Naive thymus-derived CD8-positive, alpha-beta T cell (primary cell): ENCODE measurements at places on chromosomes 16 and 17. TPM values are rescaled to one million over a fixed set of nuclear protein-coding genes. Genes with fewer than 3 reads are reported as not detected.

The PRAC2 gene
- polyA plus RNA-seq = not detected

The MYL4 gene
- not detected for polyA plus RNA-seq

The C1QTNF8 gene
- polyA plus RNA-seq = not detected

The IL32 gene
- polyA plus RNA-seq = 2,118 TPM

The ZPBP2 gene
- not detected for polyA plus RNA-seq

The TNS4 gene
- not detected for polyA plus RNA-seq

The SPN gene
- polyA plus RNA-seq = 124 TPM

The TBC1D3I gene
- polyA plus RNA-seq = not detected

The TP53TG3F gene
- not detected for polyA plus RNA-seq

DNA sequence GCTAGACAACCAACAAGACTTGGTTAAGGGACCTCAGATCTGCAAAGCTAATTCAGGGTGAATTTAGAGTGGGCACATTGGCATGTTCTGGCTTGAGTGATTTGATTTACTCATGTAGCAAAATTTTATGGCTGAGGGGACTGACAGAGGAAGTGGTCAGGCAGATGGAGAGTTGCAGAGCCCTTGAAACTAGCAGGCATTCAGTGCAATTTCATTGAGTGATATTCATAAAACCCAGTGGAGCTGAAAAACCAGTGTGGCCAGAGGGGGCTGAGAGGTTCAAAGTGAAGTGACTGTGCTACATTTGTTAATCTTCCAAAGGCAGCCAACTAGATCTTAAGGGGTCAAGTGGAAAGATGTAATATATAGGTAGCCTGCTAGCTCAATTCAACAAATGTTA, 2.2 kb upstream of the TMEM94 start:
- H3K36me3 ChIP-seq = no peaks in the 10 kb centered on the region
- peaks cover 27% of the 10 kb centered on the region for H3K4me1 ChIP-seq
- H3K27me3 ChIP-seq = no peaks in the 10 kb centered on the region
- H3K27ac ChIP-seq = no peak overlapping the region
- H3K4me3 ChIP-seq = no peak overlapping the region

GRCh38 chr17:78820841-78821240, 19.8 kb downstream of the USP36 start:
- H3K4me3 ChIP-seq = peak overlapping the region; percentile 49
- no peaks in the 10 kb centered on the region for H3K27me3 ChIP-seq
- peak overlapping the region; percentile 91 for H3K27ac ChIP-seq
- peaks cover 72% of the 10 kb centered on the region for H3K4me1 ChIP-seq

DNA sequence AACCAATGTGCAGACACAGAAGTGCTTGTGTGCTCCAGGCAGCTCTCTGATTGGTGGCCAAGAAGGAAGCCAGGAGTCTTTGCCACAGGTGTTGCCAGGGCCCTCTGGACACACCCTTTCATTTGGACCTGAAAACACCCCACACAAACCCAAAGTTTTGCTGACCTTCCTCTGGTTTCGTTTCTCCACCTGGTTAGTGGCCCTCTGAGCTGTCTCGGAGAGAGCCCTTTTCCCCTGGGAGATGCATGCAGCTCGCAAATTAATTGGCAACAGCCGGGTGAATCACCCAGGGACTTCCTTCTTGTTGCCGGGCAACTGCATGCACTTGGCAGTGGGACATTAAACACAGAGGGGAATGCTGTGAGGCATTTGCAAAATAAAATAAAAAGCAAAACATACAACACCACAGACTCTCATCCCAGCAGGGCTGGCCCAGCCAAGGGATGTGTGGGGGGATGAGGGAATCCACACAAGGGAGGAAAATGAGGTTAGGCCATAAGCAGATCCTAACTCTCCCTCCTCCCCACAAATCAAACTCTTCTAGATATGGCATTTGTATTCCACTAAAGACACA, 286.6 kb downstream of the SOX9 start:
- no peak for DNase-seq
- H3K36me3 ChIP-seq = no peaks in the 10 kb centered on the region
- H3K27me3 ChIP-seq = peaks cover 11% of the 10 kb centered on the region
- H3K27ac ChIP-seq = no peak overlapping the region

DNA sequence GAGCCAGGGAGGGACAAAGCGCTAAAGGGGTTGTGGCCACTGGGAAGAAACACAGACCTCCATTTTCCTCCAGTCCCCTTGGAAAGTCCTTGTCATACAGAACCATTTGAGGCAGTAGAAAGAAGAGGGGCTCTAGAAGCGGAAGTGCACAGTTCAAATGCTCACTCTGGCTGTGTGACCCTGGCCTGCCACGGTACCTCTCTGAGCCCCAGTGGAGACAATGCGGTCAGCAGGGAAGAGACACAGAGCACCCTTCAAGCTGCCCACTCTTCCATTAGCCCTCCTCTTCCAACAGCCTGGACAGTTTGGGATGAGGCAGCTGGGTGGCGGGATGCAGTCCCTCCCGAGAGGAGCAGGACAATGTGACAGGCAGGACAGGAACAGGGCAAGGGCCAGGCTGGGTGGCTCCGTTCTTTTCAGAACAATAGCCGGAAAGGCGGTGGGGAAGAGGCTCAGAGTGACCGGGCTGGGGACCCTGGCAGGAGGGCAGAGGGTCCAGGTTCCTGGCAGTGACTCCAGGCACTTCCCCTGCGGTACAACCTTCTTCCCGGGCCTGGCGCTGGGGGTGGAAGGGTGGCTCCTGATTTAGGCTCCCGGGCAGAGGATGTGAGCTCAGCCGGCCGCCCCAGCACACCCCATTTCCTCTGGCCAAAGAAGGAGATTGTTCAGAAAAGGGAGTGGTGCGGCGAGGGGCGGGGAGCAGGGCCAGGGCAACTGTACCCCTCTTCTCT, 5.6 kb downstream of the CASKIN2 start:
- no peaks in the 10 kb centered on the region for H3K27me3 ChIP-seq
- no peaks in the 10 kb centered on the region for H3K4me1 ChIP-seq
- no peak overlapping the region for H3K4me3 ChIP-seq
- no peak for DNase-seq
- H3K36me3 ChIP-seq = no peaks in the 10 kb centered on the region
- H3K27ac ChIP-seq = no peak overlapping the region

DNA sequence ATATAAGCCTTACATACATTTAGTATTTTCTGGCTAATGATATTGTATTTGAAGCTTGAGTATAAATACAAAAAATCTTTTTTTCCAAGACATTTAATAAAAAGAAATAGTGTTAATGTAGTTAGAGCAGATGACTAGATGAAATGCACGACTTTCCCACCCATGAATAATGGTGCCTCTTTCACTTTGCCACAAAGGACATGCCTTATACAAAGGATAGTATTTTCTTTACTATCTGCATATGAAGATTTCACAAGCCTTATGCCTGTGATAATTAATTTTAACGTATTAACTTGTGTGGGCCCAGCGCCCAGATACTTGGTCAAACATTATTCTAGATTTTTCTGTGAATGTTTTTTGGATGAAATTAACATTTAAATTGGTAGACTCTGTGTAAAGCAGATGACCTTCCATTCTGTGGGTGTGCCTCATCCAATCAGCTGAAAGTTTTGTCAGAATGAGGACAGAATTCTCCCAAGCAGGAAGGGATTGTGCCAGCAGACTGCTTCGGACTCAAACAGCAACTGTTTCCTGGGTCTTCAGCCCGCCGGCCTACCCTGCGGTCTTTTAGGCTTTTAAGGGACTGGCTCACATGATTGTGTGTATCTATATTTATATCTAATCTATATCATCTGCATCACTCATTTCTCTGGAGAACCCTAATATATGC, 115.4 kb downstream of the USP22 start:
- H3K27me3 ChIP-seq = peaks cover 3% of the 10 kb centered on the region
- DNase-seq = no peak
- no peak overlapping the region for H3K4me3 ChIP-seq
- H3K27ac ChIP-seq = no peak overlapping the region
- H3K36me3 ChIP-seq = no peaks in the 10 kb centered on the region
- H3K4me1 ChIP-seq = no peaks in the 10 kb centered on the region

DNA sequence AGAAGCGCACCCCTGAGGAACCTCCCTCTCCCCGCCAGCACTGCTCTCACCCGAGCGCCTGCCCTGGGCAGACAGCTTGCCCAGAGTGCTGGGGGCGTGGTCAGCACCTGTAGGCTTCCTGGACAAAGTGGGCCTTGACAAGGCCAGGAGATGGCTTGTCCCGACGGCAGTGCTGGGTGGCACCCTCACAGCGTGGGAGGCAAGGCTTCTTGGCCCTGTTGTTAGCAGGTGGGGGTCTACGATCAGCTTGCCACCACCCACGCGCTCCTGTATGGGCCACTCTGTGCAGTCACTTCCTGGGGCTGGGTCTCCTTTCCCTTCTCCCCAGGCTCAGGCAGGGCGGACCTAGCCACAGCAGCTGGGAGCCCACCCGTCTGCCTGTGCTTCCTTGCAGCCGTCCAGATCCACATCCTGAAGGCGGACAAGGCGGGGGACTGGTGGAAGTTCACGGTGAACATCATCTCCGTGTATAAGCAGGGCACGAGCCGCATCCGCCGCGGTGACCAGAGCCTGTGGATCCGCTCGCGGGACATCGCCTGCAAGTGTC, 218.0 kb downstream of the NTN1 start:
- no peaks in the 10 kb centered on the region for H3K36me3 ChIP-seq
- peak overlapping the region; percentile 74 for H3K27ac ChIP-seq
- peaks cover 3% of the 10 kb centered on the region for H3K27me3 ChIP-seq
- peak overlapping the region; percentile 84 for H3K4me3 ChIP-seq
- no peak for DNase-seq

GRCh38 chr17:58184308-58184985, 8.1 kb upstream of the EPX start:
- no peaks in the 10 kb centered on the region for H3K36me3 ChIP-seq
- H3K27ac ChIP-seq = no peak overlapping the region
- DNase-seq = no peak
- H3K4me1 ChIP-seq = peaks cover 7% of the 10 kb centered on the region
- no peak overlapping the region for H3K4me3 ChIP-seq
- peaks cover 2% of the 10 kb centered on the region for H3K27me3 ChIP-seq

GRCh38 chr16:77221482-77221881, 22.3 kb downstream of the SYCE1L start:
- H3K27ac ChIP-seq = no peak overlapping the region
- no peak overlapping the region for H3K4me3 ChIP-seq
- no peak for DNase-seq
- H3K27me3 ChIP-seq = no peaks in the 10 kb centered on the region

GRCh38 chr17:47287068-47287467, 33.4 kb downstream of the ITGB3 start:
- no peaks in the 10 kb centered on the region for H3K27me3 ChIP-seq
- no peak for DNase-seq
- H3K36me3 ChIP-seq = no peaks in the 10 kb centered on the region
- H3K4me3 ChIP-seq = no peak overlapping the region
- H3K27ac ChIP-seq = no peak overlapping the region
- no peaks in the 10 kb centered on the region for H3K4me1 ChIP-seq

DNA sequence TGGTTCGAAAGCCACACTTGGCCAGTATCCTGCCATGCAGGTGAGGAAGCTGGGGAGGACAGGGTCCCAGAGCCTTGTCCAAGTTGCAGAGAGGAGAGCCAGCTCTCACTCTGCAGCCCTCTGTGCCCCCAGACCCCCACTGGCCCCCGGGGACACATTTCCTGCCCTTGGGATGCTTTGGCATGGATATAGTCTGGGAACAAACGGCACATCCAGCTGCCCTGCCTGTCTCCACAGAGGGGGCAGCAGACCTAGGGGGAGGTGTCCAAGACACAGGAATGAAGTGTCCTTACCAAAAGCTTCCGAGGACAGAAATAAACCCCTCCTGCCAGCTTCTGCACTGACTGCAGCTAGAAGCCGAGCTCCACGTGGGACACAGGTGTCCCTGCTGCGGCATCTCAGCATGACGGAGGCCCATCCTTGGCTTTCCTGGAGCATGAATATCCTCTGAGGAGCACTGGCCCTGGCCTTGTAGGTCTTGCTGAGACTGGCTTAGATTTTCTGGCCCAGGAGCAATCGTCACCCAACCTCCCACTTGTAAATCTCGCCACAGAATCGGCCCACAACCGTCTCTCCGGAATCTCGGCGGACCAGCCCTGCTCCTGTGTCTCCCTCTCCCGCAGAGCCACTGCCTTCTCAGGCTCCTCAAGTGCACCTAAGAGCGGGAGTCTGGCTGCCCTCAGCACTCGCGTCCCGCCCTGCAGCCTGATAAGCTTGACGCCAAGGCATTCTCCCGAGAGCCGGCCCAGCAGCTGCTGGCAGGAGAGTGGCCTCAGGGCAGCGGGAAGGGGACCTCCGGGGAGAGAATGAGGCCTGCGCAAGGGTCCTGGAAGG, 1.1 kb upstream of the CAPN15 start:
- H3K36me3 ChIP-seq = no peaks in the 10 kb centered on the region
- no peaks in the 10 kb centered on the region for H3K27me3 ChIP-seq
- no peak for DNase-seq
- H3K4me1 ChIP-seq = peaks cover 12% of the 10 kb centered on the region
- H3K4me3 ChIP-seq = peak overlapping the region; percentile 81

- peak overlapping the region; percentile 68 for H3K27ac ChIP-seq
- peaks cover 7% of the 10 kb centered on the region for H3K36me3 ChIP-seq
- DNase-seq = no peak
- H3K27me3 ChIP-seq = no peaks in the 10 kb centered on the region
- H3K4me3 ChIP-seq = no peak overlapping the region
These were observed 31.7 kb downstream of the ADCY7 start for GRCh38 chr16:50298075-50298460.

DNA sequence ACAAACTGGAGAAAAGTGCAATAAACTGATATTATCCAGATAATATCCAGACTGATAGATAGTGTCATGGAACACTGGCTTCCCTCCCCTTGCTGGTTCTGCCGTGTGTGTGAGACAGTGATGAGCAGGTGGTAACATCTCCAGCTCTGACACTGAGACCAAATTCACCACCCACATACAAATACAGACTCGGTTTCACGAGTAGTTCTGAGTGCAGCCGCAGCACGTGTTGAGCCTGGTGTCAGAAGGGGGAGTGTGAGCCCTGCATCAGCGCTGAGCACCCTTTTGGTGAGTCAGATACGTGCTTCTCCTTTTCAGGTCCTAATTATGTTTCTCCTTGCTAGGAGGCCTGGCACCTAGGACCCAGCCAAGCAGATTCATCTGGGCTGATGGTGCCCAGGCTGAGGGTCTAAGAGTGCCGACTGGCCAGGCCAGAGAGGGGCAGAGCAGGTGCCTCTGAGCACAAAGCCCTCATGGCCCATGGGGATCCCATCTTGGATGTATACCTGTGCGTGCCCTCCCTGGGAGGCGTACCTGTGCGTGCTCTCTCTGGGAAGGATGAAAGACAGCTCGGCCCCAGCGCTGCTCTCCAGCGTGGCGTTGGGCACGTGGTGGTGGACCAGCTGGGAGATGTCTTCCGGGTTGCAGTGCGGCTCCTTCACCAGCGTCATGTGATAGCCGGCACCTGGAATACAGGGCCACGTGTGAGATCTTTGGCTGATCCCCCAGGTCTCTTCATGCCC, 27.3 kb upstream of the RNPS1 start:
- H3K27me3 ChIP-seq = no peaks in the 10 kb centered on the region
- H3K4me1 ChIP-seq = peaks cover 6% of the 10 kb centered on the region
- H3K27ac ChIP-seq = no peak overlapping the region
- H3K4me3 ChIP-seq = no peak overlapping the region
- DNase-seq = no peak
